ENCODE measurements at places on chromosomes 6 and 20. TPM values are rescaled to one million over a fixed set of nuclear protein-coding genes. Genes with fewer than 3 reads are reported as not detected.

- DNase-seq: no peak
Observed at GRCh38 chr6:84417260-84417659, 189.8 kb upstream of the CEP162 start.

DNA sequence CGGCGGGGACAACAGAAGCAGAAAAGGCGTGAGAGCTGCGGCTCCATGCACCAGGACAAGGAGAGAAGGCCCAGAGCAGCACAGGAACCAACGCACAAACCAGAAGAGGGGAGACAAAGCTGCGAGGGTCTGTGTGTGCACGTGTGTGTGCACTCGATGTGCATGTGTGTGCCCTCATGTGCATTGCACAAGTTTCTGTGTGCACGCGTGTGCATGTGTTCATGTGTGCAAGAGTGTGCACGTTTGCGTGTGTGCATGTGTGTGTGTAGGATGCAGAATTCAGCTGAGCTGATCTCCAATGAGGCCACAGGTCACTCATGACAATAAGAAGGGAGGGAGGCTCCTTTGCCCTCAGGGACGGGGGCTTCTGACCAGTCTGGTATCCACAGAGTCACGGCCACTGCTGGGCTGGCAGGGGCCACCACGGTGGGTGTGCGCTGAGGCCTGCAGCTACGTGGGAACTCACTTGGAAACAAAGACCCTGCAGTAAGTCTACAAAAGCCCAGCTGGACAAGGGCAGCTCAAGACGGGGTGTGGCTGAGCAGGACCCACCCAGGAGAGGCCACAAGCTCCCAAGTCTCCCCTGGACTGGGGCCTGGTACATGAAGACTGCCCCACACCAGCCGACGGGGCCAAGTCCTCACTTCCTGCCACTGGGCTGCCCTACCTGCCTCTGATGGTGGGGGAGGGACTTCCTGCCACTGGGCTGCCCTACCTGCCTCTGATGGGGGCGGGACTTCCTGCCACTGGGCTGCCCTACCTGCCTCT is 48.1 kb upstream of the CHRNA4 start:
- no peak for DNase-seq

GRCh38 chr6:152554851-152555250 is 82.3 kb downstream of the SYNE1 start:
- DNase-seq: no peak

GRCh38 chr6:36563237-36563927 is 16.1 kb upstream of the STK38 start:
- DNase-seq: no peak

- DNase-seq: peak; percentile 70
Observed at GRCh38 chr6:195861-196360, 96.4 kb upstream of the DUSP22 start.

DNA sequence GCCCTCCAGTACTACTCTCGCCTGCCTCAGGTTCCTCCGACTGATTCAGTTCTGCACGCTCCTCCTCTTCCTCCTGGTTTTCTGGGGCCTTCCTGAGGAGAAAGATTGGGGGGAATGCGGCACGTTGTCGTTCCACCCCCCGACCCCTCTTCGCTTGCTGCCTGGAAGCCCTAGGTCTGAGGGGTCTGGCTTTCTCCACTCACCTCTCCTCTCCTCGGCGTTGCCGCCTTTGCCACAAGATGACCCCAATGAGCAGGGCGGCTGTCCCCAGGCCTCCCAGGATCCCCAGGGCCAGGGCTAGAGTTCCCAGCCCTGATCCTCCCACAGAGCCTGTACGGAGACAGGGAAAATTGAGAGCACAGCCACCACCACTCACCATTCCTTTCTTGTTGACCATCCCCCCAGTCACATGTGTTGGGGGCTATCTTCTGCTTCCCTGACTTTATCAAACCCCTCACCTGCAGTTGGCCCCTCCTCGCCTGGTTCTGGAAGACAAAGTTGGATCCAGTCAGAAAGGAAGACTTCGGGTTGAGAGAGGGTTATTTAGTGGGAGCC is 2.8 kb downstream of the AGER start:
- DNase-seq: no peak

DNA sequence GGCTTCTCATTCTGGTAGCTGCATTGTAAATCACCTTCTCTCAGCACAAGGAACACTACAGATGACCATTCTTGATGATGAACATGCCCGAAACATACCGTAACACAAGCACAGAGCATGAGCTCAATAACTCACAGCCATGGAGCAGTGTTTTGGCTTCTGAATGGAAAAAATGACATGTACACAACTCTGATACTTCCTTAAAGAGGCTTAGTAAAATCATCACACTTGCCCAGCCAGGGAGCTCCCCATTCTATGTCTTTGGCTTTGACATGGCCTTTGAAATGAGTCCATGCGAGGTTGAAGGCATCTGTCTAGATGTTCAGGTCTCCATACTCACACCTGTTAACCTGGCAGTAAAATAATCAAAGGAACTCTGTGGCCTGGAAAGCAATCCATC is 87.6 kb downstream of the MYB start:
- DNase-seq: no peak

GRCh38 chr6:159044899-159045727 is at the start of gene TAGAP:
TAGAP (minus strand) TSS chr6:159044991; CDS start chr6:159044146, 845 bp downstream.
- DNase-seq: peak; percentile 76

GRCh38 chr6:143581835-143582480 is 70.4 kb upstream of the FUCA2 start:
- no peak for DNase-seq

DNA sequence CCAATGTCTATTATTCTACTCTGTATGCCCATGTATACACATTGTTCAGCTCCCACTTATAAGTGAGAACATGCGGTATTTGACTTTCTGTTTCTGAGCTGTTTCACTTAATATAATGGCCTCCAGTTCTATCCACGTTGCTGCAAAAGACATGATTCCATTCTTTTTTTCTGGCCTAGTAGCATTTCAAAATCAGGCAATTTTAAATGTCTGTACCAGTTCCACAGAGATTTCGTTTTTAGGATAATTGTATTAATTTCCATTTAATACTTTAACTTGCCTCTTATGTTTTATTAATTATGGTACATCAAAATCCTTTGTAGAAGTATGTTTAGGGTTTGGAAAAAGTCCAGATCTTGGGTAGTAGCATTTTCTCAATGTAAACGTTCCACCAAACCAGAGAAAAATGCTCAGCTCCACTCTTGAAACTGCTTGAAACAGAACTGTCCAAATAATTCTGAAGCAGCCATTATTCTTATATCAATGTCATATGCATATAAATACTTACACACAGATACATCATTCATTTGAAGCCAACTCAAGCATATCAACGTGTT is 42.6 kb upstream of the PLEKHG1 start:
- no peak for DNase-seq

- no peak for DNase-seq
Observed at GRCh38 chr6:158488065-158488464, 71.8 kb upstream of the TMEM181 start.

DNA sequence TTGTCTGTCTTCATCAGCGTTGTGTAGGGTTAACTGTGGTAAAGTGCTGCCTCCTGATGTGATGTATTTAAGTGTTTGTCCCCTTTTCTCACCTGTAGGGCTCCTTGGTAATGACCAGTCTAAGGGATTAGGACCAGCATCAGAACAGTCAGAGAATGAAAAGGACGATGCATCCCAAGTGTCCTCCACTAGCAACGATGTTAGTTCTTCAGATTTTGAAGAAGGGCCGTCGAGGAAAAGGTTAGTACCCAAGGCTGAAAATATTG is 164.2 kb downstream of the JARID2 start:
- no peak for DNase-seq

DNA sequence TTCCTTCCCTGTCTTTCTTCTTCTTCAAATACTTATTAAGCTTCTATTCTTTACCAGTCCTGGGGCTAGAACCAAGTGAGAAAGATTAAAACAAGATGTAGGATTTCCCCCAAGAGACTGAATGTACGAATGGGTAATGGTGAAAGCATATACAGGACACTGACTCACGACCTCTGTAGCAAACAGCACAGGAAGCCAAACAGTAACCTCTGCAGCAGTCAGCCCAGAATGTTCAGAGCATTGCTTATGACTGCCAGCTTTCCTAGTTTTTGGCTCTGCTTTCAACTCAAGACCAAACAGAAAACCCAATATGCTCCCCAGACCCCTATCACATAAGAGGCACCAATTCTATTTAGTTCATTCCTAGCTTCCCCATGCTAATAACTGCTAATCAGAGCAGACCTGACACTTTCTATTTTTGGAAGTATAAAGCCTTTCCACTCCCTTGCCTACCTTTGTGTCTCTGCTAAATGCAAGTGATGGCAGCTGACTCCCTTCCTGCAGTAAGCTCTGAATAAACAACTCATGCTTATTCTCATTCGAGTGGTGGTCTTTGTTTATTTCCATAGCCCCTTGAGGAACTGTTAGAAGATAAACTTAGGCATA is 690.6 kb downstream of the EPM2A start:
- no peak for DNase-seq

- no peak for DNase-seq
Observed at GRCh38 chr6:24606200-24606930, 39.6 kb downstream of the KIAA0319 start.

DNA sequence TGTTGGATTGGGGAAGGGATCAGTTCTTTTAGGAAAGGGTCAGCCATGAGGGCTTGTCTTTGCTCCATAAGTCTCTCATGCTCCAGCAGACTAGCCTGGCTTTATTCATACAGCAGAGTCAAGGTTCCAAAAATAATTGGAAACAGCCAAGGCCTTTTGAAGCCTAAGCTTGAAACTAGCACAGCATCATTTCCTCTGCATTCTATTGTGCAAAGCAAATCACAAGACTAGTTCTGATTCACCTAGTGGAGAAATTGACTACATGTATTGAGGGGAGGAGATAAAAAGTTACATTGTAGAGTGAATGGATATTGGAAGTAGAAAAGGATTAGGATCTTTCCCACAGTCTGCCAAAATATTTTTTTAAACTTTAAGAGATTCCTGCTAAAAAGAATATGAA is 159.3 kb upstream of the PLCB4 start:
- no peak for DNase-seq

GRCh38 chr6:25961619-25962148 is 918 bp upstream of the TRIM38 start:
- no peak for DNase-seq

DNA sequence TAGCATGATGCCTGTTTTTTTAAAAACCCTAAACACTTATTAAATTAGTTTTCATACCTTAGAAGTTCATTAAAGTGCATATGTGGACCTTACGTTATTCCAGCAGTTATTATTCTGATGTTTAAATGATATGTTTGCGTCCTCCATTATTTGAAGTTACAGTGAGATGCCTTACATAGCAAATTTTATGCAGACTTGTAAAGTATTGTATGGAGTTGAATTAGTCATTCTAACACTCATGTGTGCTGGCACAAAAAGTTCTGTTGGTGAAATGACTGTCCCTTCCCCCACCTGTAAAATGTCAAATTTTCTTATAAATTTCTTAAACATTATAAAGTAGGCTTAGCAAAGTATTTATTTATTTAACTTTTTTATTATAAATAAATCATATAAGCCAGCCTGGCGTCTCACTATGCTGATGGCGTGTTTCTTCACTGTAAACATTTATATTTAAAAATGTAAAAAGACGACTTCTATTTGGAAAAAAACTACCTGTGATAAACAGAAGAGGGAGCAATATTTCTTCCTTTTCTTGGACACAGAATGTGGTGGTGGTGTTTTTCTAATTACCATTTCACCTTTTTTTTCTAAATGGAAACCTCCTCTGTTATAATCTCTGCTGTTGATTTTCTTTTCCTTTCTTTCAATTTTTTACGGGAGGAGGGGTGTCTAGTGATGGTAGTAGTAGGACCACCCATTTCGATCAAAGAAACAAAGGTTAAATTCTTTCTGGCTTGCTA is 155.4 kb downstream of the RFPL4B start:
- no peak for DNase-seq

DNA sequence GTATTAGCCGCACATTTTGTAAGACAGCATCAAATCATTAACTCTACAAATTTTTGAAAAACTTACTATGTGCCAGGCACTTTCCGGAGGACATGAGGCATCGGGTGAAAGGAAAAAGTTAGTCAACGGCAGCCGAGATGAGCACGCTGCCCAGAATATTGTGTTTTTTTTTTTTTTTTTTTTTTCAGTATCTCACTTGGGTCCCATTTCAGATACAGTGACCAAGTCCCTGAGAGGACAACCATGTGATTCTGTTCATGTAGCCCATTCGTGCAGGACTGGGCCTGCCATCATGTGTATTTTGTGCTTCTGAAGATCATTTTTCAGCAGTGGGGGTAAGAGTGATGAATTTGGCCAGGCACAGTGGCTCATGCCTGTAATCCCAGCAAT is 1.3 kb downstream of the SLA2 start:
- peak; percentile 47 for DNase-seq

DNA sequence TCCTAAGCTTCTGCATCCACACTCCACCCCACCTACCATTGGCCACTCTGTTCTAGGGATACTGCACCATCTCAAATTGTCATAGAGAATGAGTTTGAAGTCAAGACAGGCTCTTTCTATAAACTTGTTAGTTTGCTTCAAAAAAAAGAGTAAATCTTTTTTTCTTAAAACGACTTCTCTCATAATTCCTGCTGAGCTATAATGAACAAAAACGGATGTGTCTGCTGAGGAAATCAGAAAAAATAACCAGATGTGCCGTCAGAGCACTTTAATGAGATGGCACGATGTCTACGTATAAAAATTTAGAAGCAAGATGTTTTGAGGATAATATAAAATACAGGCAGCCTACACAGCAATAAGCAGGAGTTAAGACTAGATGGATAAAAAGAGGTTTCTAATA is 24.0 kb upstream of the DDO start:
- no peak for DNase-seq

DNA sequence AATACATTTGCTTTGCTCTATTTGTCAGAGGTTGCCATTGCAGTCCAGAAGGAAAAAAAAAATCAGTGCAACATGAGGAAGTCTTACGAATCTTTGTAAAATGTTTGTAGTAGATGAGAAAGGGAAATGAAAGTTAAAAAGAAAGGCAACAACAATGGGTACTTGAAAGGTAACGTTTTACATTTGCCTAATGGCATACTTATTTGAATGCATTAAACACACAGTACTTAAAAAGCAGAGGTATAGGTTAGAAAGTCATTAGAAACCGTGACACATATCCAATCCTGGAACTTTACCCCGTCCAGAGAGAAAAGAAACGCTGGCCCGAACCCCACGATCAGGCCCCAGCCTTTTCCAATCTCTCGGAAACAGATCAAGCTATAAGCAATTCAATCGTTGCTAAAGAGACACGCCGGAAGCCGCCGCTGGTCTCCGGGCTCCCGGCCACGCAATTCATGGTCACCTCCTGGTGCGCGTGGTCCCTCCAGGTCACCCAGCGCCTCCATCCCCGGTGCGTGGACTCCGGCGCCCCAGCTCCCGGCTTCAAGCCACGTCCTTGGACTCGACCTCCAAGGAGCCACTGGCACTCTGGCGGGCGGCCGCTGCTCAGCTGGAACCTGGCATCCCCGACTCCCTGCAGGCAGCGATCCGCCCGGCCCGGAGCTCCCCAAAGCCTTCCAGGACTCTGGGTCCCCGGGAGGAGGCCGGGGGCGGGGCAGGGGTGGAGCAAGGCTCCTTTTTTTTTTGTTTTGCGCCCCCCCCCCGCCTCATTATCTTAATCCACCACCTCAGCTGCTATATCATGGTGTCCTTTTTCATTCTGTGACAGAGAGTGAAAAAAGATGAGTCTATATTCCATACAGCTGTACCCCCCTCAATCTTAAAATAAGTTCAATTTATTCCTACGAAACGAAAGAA is at the start of gene SLC18B1:
Gene SLC18B1, minus strand, starts transcription at position 687 of the 918 bp plus-strand sequence. Its CDS starts 181 bp downstream, at position 506.
- DNase-seq: peak; percentile 75

Gene MAFB
- total RNA-seq: 3.3 TPM

Gene ARID1B
- 120 TPM for total RNA-seq

Gene GTSF1L
- not detected for total RNA-seq

Gene TRIM38
- 17.0 TPM for total RNA-seq

Gene SPAG4
- 17.1 TPM for total RNA-seq

Gene HLA-DQA2
- total RNA-seq: 0.71 TPM

Gene NQO2
- 6.7 TPM for total RNA-seq

Gene MICB
- total RNA-seq: 14.3 TPM

Gene ATAT1
- 5.2 TPM for total RNA-seq

Measured in CD4-positive, alpha-beta T cell (primary cell).